RCC 7860 (cell line): ENCODE measurements at places on chromosomes 12 and 14.

GRCh38 chr12:18907127-18907526, 169.2 kb downstream of the CAPZA3 start:
- no peak for DNase-seq

DNA sequence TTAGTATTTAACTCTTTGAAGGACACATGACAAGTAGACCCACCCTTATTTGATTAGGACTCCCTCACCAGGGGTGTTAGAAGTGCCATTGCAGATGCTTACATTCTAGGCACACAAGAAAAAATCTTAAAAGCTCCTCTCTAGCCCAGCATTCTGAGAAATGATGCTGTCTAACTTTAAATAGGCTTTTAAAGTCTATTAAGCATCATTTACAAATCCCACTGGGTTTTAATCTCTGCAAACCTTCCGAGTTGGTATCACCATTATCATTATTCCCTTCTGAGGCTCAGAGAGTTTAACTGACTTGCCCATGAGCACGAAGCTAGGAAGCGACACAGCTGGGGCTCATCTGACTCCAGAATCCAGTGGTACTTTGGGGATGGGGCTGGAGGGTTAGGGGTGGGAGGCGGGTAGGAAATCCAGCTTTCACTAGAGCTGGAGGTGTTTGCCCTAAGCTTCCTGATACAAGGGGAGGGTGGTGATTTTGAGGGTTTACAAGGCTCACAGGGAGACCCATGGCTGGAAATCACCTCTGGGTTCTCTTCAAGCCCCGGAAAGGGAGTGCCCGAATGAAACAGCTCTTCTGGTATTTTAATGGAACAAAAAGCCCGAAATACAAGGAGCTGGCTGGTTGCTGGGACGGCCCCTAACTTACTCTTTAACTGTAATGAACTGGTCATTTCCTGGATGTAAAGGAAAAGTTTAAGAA, 109.2 kb upstream of the FUT8 start:
- DNase-seq = no peak

GRCh38 chr14:21558703-21559170, 21.1 kb downstream of the OR10G3 start:
- no peak for DNase-seq

GRCh38 chr14:23056956-23057756, at the start of gene CDH24:
TSS of gene CDH24 (minus strand) at chr14:23057520. CDS start at chr14:23055733, 1,787 bp downstream.
- DNase-seq = peak; percentile 31

- DNase-seq = no peak
These were observed 4.9 kb downstream of the CFAP73 start for GRCh38 chr12:113154351-113154973.

DNA sequence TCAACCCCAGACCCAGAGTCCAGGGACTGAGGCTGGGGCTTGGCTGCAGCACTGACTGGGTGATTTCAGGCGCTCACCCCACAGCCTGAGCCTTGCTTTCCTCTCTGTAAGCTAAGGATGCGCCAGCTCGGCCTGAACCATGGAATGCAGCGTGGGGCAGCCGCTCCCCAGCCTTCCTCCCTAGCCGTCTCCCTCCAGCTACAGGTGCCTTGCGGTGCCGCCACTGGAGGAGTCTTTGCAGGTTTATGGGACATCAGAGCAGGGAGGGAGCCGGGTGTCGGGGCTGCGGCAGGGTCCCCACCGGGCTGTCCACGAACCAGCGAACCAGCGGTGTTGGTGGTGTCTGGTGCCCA, 19.4 kb downstream of the PPP2R5C start:
- DNase-seq = no peak

- peak; percentile 61 for DNase-seq
These were observed 25.9 kb upstream of the LGALS3 start for GRCh38 chr14:55103005-55103640.

DNA sequence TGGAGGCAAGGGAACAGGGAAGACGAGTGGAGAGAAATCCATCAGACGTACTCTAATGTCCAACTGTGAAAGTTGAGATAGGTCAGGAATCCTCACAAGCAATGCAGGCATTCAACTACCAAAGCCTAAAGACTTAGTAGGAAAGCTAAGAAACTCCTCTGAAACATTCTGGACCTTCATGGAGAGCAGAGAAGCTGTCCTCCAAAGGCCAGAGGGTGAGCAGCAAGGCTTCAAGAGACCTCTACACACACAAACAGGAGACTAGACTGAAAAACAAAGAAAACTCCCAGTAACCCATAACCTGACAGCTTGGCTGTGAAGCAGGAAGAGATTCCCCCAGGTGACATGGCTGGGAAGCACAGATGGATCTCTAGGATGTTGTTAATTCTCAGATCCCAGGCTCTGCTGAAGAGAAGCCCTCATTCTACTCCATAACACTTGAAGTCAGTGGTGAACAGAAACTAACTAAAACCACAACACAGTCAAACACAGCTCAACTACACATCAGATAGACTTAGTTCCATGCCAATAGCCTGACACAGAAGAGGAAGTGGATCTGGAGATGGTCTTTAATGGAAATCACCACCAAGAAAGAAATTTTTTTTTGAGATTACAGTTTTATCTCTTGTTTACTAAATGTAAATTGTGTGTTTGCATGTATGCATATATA, 23.2 kb upstream of the LYZ start:
- DNase-seq = no peak

DNA sequence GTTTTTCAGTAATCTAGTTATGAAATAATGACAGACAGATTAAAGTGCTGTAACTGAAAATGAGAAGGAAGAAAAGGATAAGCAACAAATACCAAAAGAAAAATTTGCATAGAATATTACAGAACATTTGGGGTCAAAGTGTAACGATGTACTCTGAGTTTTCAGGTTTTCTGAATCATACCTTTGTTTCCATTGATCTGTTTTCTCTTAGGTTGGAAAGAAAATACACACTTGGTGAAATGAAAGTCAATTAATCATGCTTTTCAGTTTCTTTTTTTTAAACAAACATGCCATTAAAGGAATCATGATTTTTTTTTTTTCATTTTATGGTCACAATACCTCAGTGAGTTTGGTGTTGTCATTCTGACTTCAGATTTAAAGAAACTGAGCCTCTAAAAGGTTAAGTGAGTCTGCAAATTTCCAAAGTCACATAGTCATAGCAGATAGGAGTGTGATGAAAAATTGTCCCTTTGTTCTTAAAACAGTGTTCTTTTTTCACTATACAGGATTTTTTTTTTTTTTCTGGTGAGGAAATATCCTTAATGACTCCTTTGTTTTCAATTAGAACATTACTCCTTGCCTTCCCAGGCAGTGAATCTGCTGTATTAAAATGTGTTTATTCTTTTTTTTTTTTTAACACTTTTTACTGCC, 35.9 kb upstream of the PZP start:
- DNase-seq = no peak

- no peak for DNase-seq
These were observed 121.5 kb downstream of the MNAT1 start for GRCh38 chr14:60856111-60856510.

GRCh38 chr14:89617481-89618329, 200.7 kb upstream of the FOXN3 start:
- DNase-seq = no peak

DNA sequence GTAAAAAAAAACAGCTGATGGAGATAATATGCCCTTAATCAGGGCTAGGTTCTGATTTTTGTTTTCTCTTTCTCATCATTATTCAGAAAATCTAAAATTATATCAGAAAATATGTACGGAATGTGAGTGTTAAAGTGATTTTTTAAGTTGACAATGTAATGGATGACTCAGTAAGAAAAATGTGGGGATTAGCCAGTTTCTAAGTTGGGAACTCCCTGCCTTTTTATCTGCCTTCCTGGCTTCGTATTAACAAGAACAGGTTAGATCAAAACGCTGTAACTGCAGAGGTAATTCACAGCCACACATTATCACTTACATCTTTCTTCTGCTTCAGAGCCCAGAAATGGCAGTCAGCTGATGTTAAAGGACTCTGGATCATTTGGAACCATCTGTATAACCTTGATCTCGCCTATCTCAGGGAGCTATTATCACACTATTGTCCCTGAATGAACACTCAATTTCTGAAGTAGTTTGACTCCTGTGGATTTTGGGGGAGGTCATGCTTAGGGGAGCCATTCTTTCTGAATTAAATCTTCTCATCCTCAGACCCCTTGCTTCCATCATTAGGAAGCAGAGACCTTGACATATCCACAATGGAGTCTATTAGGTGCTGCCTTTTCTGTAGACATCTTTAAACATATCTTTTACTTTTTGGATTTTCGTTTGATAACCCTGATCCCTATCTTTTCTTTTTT, 135.7 kb upstream of the SLC16A7 start:
- peak; percentile 8 for DNase-seq

DNA sequence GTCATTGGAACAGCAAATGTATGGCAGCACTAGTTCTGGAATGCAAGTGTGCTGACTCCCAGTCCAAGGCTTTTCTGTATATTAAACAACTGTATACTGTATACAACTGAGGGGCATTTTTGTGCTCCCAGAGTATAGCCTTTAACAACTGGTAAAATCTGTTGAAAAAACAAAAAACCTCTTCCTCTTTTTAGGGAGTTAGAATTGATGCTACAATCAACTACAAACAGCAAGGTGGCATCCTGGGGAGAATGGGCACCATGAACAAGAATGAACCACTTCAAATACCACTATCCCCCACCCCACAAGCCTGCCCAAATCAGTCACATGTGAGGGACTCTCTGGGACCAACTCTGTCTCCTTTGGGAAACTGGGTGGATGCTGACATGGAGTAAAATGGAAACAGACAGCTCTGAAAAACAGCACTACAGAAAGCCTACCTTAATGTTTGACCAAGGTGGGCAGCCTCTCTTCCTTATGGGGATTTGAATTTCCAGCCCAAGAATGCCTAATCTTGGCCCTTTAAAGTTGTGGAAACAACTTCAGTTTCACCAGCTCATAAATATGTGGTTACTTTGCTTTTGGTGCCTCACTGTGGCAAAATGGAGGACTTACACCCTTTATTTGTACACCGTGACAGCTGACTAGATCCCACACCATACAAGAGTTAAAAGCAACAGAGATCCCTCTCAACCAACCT, 7.5 kb downstream of the VTI1B start:
- peak; percentile 5 for DNase-seq

DNA sequence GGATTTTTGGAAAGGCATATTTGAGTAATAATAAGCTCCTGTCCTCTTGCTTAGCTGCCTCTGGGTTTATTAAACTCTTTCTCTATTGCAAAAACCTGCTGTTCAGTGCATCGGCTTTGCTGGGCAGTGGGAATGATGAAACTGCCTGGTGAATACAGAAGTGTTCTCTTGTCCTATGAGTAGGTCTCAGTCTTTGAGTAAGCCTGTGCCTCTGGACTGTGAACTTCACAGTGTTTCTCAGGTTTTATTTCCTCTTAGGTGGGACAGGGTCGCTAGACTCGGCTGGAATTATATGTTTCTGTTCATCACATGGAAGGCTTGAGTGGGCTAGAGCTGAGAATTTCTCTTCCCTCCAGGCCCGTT, 46.4 kb downstream of the CRADD start:
- no peak for DNase-seq

DNA sequence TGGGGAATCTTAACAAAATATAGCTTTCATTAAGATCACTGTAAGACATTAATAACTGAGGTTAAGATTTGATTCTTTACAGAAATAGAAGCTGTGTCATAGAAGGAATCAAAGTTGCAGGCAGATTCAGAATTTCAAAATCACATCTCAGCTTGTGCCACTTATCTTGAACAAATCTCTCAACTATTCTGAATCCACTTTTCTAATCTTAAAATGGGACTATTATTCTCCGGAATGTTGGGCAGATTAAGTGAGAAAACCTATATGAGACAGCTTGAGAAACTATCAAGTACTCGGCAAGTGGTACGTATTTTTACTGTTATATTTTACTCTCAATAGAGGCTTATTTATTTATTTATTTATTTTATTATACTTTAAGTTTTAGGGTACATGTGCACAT, 28.4 kb downstream of the PZP start:
- no peak for DNase-seq

DNA sequence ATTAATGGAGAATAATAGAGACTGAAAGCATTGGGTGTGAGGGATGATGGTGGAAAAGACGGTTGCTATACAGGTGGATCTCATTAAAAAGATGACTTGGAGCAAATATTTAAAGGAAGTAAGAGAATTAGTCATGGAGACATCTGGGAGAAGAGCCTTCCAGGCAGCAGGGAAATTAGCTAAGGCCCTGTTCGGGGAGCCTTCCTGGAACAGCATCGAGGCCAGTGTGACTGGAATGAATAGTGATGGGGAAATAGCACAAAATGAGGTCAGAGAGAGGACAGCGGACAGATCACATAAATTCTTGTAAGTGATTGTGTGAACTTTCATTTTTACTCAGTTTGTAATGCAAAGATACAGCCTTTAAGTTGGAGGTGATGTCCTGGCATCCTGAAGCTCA, 842.3 kb downstream of the SLC6A15 start:
- DNase-seq = no peak

DNA sequence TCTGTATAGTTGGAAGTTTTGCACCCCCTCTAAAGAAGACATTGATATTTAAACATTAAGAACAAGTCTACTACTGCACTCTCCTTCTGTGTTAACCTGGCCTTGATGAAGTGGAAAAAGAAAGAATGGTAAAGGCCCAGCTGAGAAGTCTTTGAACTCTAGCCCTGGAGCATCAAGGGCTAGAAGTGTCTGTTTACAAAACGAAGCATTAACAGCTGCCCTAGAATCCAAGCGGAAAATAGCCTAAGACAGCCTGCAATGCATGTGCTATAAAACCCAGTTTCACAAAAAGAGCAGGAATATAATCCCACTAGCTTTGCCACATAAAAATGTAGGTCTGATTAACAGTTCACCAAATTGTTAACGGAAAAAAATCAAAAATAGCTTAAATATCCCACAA, 60.5 kb downstream of the NUMB start:
- DNase-seq = no peak

GRCh38 chr14:90617961-90618360, 198.3 kb downstream of the TTC7B start:
- DNase-seq = no peak

DNA sequence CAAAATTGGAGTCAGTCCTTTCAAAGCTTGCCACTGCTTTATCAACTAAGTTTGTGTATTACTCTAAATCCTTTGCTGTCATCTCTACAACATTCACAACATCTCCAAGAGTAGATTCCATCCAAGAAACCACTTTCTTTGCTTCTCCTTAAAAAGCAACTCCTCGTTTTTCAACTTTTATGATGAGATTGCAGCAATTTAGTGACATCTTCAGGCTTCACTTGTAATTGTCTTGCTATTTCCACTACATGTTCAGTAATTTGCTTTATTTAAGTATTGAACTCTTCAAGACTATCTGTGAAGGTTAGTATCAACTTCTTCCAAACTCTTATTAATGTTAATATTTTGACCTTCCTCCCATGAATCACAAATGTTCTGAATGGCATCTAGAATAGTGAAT, 747.9 kb downstream of the TMTC2 start:
- DNase-seq = no peak

- no peak for DNase-seq
These were observed 86.4 kb downstream of the ST8SIA1 start for GRCh38 chr12:22248121-22248520.

GRCh38 chr14:102320671-102321455, 1.3 kb downstream of the ZNF839 start:
- no peak for DNase-seq
